Stimulated activated CD8-positive, alpha-beta memory T cell treated with anti-CD3 and anti-CD28 coated beads, Interleukin-15, amount 100 ng/mL, for 48 hours (primary cell): ENCODE measurements at places on chromosomes 3 and 15.

DNA sequence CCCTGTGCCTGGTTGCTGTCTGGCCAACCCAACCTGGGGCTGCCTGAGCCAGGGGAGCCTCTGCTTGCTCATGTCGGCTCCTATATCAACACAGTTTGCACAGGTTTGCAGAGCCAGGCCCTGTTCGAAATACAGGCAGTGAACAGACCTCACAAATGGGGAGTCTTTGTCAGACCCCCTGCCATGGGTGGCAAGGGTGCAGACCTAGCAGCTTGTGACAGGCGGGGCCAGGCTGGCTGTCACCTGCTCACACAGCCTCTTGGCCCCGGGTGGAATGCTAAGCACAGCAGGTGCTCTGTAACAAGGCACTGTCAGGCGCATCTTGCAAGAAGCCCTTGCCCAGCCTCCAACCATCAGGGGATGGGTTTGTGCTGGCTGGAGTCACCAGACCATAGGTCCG, 47.3 kb downstream of the BDH1 start:
- no peak for DNase-seq

DNA sequence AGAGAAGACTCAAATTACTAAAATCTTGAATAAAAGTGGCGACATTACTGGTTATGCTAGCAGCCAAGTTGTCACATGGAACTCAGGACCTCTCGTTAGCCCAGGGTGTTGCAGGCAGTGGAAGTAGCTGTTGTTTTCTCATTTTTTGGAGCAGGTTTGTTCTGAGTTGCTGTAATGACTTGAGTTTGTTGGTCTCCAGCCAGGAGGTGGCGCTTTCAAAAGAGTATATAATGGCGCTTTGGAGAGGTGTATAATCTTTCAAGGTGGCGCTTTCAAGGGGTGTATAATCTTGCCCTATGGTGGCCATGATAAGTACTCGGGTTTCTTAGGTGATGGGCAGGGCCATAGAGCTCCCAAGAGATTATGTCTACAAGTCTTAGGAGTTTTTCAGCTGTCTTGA, 632.7 kb downstream of the NTRK3 start:
- no peak for DNase-seq

- DNase-seq: no peak
These were observed 267.6 kb upstream of the IGF1R start for GRCh38 chr15:98380721-98381120.

DNA sequence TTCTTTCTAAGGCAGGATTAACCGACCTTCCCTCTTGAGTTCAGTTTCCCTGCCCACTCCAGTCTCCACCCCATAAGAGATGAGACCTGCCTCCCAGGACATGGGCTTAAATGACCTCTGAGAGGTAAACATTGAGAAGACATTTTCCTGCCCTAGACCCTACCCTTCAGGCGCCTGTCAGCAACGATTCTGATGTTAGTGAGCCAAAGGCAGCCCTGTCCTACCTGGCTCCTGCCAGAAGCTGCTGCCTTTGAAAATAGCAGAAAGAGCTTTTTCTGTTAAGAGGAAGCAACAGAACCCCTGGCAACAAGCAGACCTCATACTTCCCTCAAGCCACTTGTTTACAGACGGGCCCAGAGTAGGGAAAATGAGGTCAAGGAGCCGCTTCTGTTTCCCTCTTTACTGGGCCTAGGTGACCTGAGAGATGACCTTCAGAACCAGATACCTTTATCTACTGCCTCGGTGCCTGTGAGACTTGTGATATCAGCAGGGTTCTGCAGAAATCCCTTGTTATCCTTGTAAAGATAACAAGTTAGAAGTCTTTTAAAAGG, 52.0 kb downstream of the CD200R1L start:
- no peak for DNase-seq

- no peak for DNase-seq
These were observed 822 bp downstream of the ST8SIA2 start for GRCh38 chr15:92394309-92395097.

- no peak for DNase-seq
These were observed 21.5 kb downstream of the SPESP1 start for GRCh38 chr15:68951813-68952212.

- no peak for DNase-seq
These were observed 719.4 kb upstream of the CFAP20DC start for GRCh38 chr3:59769127-59769750.

- no peak for DNase-seq
These were observed 57.5 kb upstream of the TMCO5A start for GRCh38 chr15:37876900-37877299.

GRCh38 chr3:14429237-14429636, 26.8 kb downstream of the SLC6A6 start:
- DNase-seq: no peak

DNA sequence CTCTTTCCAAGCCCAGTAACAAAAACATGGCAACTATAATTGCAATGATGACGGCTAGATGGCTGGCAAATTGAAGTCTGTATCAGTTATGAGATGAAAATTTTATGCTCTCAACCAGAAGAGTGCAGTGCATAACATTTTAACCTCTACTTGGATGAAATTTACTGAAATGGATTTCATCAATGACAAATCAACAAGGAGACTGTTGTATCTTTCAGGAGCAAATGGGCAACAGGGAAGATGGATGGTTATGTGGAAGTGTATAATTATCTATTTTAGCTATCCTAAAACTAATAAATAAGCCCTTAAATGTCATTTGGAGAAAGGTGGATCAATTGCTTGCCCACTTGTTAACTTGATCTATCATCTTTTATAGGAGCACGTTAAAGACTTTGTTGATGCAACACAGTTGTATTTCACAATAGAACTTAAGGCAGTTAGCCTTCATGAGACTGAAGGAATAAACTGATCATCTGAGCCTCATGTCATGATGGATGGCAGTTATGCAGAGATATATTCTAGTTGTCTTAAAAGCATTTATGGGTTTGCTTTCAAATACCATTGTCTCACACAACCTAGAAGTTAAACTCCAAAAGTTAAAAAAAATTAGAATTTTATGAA, 315.1 kb upstream of the TBC1D5 start:
- DNase-seq: no peak

- no peak for DNase-seq
These were observed 1059.2 kb downstream of the ZPLD1 start for GRCh38 chr3:103494011-103494410.

DNA sequence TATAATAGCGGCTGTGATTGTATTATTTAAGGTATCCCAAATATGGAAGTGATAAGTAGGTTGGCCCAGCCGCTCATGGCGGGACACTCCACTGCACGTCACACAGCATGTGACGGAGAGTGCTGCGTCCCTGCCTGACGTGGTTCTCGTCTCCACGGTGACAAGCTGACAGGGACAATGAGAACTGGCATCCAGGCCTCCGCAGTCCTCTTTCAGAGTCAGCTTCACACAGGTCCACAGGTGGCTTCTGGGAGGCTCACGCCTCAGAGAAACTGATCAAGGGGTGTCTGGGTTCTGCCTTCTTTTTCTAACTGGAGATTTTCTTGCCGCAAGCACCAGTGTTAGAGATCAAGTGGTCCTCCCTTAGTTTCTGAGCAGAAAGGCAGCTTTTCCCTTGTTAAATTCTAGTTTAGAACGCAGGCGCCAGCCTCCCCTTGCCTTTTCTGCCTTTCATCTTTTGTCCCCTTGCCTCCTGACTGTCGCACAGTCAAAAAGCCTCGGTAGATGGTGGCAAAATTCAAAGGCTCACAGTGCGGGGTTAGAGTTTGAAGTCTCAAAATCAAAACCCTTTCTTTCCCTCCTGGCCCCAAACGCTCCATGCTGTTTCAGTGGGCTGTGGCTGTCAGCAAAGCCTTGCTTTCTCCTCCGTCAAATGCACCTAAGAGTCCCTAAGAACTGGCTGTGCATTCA, 120.9 kb downstream of the ATP10A start:
- DNase-seq: no peak

DNA sequence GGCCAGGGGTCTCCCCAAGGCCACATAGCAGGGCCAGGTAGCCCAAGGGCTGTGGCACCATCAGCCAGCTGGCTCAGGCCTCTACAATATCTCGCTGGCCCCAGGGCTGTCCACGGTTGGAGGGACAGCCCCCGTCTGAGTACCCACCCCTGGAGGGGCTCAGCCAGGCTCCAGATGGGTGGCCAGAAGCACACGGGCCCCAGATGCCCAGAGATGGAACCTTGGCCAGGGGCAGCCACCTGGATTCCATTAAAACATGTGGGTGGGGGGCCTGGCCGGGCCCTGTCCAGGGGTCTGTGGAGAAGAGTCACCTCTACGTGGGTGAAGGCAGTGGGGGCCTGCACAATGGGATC, 8.4 kb downstream of the CSPG4 start:
- DNase-seq: no peak

- DNase-seq: no peak
These were observed 21.0 kb downstream of the PAQR5 start for GRCh38 chr15:69319384-69320375.

GRCh38 chr3:167882057-167882667, 146.6 kb downstream of the SERPINI1 start:
- DNase-seq: no peak
